ENCODE measurements at places on chromosomes 2 and 18.

- no peak overlapping the region for H3K4me3 ChIP-seq
- no peaks in the 10 kb centered on the region for H3K4me1 ChIP-seq
- no peak for DNase-seq
- no peaks in the 10 kb centered on the region for H3K36me3 ChIP-seq
Measured at GRCh38 chr2:121776361-121776760, 20.9 kb downstream of the TSN start.

DNA sequence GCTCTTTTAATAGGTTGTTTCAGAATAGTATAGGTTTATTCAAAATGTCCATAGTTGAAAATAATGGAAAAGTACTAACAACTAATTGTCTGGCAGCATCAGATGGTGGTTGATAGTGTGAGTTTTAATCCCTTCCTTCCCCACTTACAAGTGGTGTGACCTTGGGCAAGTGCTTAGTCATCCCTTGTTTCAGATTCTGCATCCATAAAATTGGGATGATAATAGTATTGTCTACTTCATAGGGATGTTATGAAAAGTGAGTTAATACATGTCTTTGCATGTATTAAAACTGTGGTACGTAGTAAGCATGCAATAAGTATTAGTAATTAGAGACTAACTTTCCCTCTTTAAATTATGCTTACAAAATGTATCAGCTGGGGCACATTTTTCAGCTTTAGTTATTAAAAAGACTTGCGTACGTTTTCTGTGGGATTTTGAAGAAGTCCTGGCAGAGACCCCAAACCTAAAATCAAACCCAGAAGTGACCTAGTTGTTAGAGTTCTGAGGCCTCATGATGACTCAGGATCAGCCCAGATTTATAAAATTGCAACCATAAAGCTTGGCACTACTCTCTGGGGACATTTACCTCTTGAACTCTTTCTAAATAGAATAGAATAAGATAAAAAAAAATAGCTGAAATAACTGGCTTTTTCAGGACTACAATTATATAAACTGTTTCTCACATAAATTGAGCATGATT lies 8.6 kb downstream of the ITGA4 start:
- no peaks in the 10 kb centered on the region for H3K27me3 ChIP-seq
- no peak for DNase-seq
- peak overlapping the region; percentile 35 for H3K27ac ChIP-seq
- peaks cover 86% of the 10 kb centered on the region for H3K4me1 ChIP-seq
- H3K36me3 ChIP-seq = peaks cover 73% of the 10 kb centered on the region

DNA sequence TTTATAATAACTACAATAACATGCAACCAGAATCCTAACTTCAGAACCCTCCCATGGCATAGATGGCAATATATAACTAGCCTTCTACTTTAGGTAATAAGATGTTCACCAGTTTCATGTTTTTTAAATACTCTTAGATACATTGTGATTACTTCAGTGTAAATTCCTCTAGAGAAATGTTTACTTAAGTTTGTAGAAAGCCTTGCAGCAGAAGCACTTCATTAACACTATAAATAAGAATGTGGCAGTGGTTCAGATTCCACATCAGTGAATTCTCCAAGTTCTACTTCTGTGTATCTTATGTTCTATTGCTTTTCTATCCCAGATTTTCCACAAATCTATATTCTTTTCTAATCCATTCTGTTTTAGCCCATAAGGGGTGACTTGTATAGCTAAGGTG lies 1.2 kb upstream of the RAD51AP2 start:
- no peak overlapping the region for H3K27ac ChIP-seq
- no peaks in the 10 kb centered on the region for H3K36me3 ChIP-seq
- H3K4me1 ChIP-seq = no peaks in the 10 kb centered on the region
- no peak for DNase-seq

DNA sequence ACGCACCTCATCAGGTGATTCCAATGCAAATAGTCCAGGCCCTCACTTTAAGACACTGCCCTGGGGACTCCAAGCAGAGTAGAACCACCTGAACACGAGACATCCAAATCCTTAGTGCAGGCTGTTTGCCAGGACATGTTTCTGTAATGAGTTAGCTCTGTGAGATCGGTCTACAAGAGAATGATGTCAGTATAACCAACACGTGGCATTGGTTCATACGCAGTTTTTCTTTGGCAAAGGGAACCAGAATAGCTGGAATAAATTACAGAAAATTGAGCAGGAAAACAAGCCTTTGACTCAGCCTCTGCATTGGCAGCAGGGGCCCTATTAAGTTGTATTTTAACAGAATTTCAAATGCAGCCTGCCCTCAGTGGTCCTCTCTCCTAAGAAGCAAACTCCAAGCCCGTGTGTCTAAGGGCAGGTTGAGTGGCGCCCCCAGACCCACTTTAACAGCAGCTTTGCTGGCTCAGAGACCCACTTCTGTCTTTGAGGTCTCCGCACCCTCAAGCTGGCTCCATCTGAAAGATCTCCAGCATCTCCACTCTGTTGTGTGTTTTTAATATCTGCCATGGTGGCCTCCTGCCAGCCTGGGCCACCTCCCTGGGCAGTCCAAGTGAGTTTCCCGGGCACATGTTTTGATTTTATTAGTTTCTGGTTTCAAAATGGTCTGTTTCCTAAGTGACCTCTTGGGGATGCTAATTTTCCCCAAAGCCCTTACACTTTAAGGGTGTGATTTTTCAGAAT lies 61.3 kb downstream of the ALPK2 start:
- H3K36me3 ChIP-seq = no peaks in the 10 kb centered on the region
- H3K27me3 ChIP-seq = no peaks in the 10 kb centered on the region
- H3K27ac ChIP-seq = no peak overlapping the region
- DNase-seq = no peak

- H3K27me3 ChIP-seq = peaks cover 4% of the 10 kb centered on the region
- no peaks in the 10 kb centered on the region for H3K4me1 ChIP-seq
- no peaks in the 10 kb centered on the region for H3K36me3 ChIP-seq
- DNase-seq = no peak
Measured at GRCh38 chr2:151977631-151978030, 121.2 kb downstream of the CACNB4 start.

DNA sequence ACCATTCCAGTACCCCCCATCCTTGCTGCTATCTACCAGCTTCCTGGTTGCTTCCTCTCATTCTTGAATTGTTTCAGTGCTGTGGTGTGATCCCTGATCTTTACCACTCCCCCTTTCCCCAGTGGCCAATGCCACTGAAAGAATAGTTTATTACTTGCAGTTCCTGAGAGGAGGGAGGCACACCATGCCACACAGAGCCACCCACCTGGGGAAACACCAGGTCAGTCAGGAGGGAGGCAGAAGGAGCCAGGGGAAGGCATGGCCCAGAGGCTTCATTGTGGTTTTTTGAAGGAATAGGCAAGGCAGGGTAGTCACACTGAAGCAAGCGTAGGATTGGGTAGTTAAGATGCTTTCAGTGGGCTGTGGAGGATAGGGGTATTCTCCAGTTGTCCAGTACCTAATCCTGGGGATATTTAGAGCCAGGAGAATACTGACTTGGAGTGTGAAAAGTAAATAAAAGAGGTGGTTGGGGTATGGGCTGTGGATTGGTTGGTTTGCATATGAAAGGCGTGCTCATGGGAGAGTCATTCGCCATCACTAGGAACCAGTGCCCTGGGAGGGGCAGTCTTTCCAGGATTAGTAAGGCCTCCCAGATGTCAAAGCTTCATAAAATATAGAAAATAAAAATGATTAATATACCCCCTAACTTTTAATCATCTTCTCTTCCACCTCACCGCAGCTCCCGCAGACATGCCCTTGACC lies 6.7 kb upstream of the TMEM177 start:
- H3K4me1 ChIP-seq = no peaks in the 10 kb centered on the region
- peaks cover 18% of the 10 kb centered on the region for H3K27me3 ChIP-seq
- no peak for DNase-seq
- no peaks in the 10 kb centered on the region for H3K36me3 ChIP-seq
- H3K4me3 ChIP-seq = no peak overlapping the region
- H3K27ac ChIP-seq = no peak overlapping the region

- no peaks in the 10 kb centered on the region for H3K4me1 ChIP-seq
- peaks cover 15% of the 10 kb centered on the region for H3K27me3 ChIP-seq
Measured at GRCh38 chr2:88554189-88554588, 73.1 kb downstream of the EIF2AK3 start.

- no peaks in the 10 kb centered on the region for H3K36me3 ChIP-seq
- no peaks in the 10 kb centered on the region for H3K27me3 ChIP-seq
- DNase-seq = no peak
Measured at GRCh38 chr2:212974692-212975091, 176.7 kb downstream of the IKZF2 start.

- no peak overlapping the region for H3K4me3 ChIP-seq
- no peaks in the 10 kb centered on the region for H3K36me3 ChIP-seq
- H3K27me3 ChIP-seq = peaks cover 14% of the 10 kb centered on the region
- DNase-seq = no peak
- H3K4me1 ChIP-seq = no peaks in the 10 kb centered on the region
- no peak overlapping the region for H3K27ac ChIP-seq
Measured at GRCh38 chr2:242069018-242069417, 199.5 kb downstream of the RTP5 start.

- H3K4me3 ChIP-seq = no peak overlapping the region
- peaks cover 8% of the 10 kb centered on the region for H3K36me3 ChIP-seq
- no peak for DNase-seq
- H3K27me3 ChIP-seq = no peaks in the 10 kb centered on the region
- peaks cover 20% of the 10 kb centered on the region for H3K4me1 ChIP-seq
Measured at GRCh38 chr2:148027822-148028221, 6.9 kb downstream of the MBD5 start.

DNA sequence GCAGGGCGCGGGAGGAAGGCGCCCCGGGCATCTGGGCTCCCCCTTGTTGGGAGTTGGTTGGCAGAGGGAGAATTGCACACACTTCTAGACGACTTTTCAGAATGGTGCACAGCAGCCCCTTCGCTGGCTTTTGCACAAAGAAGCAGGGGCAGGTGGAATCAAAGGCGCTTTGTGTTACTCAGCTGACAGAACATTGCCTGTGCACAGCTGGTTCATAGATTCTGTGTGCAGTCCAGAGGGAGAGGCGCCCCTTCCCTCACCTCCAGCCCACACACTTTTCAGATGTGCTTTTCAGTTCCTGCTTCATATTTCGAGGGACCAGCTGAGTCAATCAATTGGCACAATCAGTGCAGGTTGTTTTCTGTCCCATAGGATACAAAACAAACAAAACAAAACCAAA lies 348.4 kb upstream of the RAB12 start:
- H3K4me3 ChIP-seq = no peak overlapping the region
- no peak overlapping the region for H3K27ac ChIP-seq
- H3K27me3 ChIP-seq = no peaks in the 10 kb centered on the region
- no peak for DNase-seq

DNA sequence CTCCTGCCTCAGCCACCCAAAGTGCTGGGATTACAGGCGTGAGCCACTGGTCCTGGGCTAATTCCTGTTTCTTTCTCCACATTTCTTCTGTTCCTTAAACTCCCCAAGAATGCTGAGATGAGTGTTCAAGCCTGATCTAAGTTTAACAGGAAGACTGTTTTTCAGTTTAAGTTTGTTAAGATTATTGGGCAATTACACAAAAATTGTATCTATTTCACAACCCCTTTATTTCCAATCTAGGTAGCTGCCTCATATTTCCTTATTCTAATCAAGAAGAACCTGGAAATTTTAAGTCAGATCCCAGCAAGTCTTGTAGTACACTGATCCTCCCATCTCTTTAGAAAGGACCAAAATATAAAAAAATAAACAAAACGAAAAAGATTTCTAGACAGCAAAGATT lies 11.7 kb downstream of the SFT2D3 start:
- no peak for DNase-seq
- peak overlapping the region; percentile 3 for H3K27ac ChIP-seq
- no peaks in the 10 kb centered on the region for H3K4me1 ChIP-seq
- no peaks in the 10 kb centered on the region for H3K27me3 ChIP-seq

DNA sequence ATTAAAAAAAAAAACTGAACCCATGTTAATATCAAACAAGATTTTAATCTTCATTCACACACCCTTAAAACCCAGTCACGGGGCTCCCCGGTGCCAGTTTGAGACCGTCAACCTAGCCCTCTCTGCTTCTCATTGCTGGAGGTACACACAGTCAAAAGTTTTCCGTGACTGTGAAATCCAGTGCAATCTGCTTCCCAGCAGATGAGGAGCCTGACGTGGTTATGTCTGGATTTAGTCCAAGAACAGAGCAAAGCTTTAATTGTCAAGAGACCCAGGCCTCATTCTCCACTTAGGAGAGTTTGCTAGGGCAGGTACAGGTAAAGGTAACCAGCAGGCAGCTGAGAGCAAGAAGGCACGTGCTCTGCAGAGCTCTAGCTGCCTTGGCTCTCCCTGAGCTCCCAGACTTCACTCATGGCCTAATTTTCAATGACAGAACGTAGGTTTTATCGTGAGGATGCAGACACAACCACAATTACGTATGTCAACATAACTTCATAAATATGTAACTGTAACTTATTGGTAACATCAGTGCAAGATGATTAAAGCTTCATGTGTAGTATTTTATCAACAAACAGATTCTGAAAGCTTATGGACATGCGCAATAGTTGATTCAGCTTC lies 56.3 kb downstream of the SLC16A14 start:
- DNase-seq = no peak
- no peak overlapping the region for H3K27ac ChIP-seq
- H3K4me3 ChIP-seq = no peak overlapping the region
- H3K4me1 ChIP-seq = peaks cover 4% of the 10 kb centered on the region

DNA sequence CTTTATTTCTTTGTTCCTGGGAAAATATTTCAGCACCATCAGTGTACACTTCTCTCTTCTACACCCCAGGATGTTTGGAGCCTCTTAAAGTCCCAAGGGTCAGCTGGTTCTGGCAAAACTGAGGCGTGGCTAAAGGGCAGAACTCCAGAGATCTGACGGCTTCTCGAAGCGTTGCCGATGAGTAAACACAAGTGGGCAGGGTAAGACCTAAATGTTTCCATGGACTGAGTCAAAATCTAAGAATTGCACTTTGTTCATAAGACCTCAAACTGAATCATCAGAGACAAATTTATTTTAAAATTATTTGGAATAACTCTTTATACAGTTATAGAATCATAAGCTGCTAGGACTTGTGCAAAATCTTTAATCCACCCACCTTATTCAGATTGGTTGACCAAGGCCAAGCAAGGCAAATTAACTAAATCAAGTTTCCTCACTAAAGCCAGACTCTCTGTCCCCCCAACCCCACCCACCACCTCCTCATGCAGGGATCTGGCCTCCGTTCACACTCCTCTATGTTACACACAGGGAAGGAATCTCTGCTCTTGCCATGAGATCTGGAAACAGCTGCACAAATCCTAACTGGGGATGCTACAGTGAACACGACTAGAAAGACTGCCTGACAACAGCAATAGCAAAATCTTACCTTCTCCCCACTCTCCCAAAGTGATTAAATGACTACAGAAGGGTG lies 342.6 kb upstream of the KLHL29 start:
- no peaks in the 10 kb centered on the region for H3K4me1 ChIP-seq
- H3K36me3 ChIP-seq = no peaks in the 10 kb centered on the region
- peaks cover 4% of the 10 kb centered on the region for H3K27me3 ChIP-seq
- no peak overlapping the region for H3K27ac ChIP-seq
- H3K4me3 ChIP-seq = no peak overlapping the region

GRCh38 chr2:9092383-9093282 lies 89.1 kb upstream of the MBOAT2 start:
- H3K27ac ChIP-seq = no peak overlapping the region
- no peaks in the 10 kb centered on the region for H3K4me1 ChIP-seq
- DNase-seq = no peak
- H3K36me3 ChIP-seq = no peaks in the 10 kb centered on the region
- H3K4me3 ChIP-seq = no peak overlapping the region
- H3K27me3 ChIP-seq = peaks cover 30% of the 10 kb centered on the region

GRCh38 chr2:73176205-73176880 lies 26.0 kb upstream of the NOTO start:
- H3K4me3 ChIP-seq = peak overlapping the region; percentile 80
- DNase-seq = peak; percentile 27
- peaks cover 16% of the 10 kb centered on the region for H3K4me1 ChIP-seq
- H3K36me3 ChIP-seq = no peaks in the 10 kb centered on the region
